Cardiac fibroblast (primary cell): ENCODE measurements at places on chromosomes 1 and 21.

DNA sequence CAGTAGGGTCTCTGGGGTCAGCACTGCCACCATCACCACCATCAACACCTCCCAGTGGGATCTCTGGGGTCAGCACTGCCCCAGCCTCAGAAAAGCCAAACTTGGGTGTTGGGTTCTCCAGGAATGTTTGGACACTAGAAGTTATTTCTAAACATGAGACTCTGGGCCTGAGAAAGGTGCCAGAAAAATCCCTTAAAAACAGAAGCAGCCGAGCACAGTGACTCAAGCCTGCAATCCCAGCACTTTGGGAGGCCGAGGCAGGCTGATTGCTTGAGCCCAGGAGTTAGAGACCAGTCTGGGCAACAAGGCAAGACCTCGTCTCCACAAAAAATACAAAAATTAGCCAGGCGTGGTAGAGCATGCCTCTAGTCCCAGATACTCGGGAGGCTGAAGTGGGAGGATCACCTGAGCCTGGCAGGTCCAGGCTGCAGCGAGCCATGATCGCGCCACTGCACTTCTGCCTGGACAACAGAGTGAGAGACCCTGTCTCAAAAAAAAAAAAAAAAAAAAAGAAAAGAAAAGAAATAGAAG, 470 bp downstream of the PTAFR start:
- no peak for DNase-seq

GRCh38 chr1:198619375-198620140, 19.3 kb upstream of the PTPRC start:
- no peak for DNase-seq

GRCh38 chr1:157124855-157125254, 13.3 kb downstream of the ETV3 start:
- DNase-seq: no peak

GRCh38 chr1:2874607-2875480, 73.4 kb upstream of the TTC34 start:
- no peak for DNase-seq

DNA sequence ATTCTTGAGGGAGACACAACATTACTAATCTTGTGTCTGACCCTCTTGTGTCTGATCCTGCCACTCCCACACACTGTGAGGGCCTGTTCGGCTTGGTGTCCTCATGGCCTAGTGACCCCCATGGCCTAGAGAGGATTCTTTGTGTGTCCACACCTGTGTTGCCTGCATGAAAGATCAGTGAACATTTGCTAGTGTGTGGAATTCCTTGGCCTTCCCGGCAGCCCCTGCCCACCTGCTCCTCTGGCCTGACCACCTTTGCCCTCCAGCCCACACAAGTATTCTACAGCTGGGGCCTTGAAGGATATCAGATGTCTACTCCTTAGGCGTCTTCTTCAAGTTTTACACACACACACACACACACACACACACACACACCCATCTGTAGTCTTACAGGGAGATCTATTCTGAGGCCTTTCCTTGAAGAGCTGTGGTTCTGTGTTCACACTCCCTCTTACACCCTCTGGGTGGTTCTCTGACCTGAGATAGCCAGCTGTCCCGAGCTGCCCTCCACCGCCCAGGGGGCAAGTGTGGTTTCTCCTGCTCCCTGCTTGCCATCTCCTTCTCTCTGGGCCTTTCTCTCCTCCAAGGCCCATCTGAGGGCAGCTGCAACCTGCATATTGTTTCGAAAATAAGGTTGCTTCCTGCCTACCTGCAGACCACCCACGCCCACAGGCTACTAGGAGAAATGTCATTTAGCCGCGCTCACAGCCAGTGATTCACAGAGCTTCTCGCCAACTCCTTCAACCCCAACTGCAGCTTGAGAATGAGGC, 45.4 kb downstream of the CD247 start:
- DNase-seq: no peak

DNA sequence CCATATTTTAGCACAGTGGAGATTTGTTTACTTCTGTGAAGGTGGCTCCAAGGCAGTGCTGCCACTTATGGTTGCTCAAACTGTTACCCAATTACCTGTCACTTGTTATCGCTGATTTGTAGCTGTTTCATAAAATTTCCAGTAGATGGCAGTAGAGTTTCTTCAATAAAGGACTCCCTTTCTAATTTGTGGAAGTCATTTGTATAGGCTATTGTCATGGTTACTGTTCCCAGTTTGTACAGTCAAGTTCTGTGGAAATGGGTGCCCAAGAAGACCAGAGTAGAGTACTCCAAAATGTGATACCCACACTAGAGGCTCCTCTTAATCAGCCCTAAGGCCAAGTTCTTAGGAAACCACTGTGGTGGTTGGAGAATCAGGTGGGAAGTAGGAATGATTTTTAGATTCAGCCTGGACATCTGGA, 186.1 kb downstream of the CLEC20A start:
- peak; percentile 89 for DNase-seq

GRCh38 chr1:25031601-25031965, 101.5 kb upstream of the RUNX3 start:
- no peak for DNase-seq

DNA sequence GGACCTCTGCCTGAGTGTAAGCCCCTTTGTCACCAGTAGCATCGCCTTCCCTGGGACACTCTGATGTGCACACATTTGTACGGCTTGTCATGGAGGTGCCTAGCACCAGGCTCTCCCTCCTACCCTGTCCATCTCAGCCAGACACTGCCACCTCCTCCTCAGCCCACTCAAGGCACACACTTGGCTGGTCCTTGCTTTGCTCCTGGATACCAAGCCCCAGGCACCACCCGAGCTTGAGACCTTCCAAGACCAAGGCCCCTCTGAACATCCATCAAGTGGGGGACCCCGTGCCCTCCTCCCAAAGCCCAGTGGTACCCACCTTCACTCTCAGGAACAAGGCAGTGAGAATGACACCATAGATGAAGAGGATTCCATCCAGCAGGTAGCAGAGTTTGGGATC, 78.0 kb downstream of the CD247 start:
- no peak for DNase-seq

GRCh38 chr1:53341961-53342707, 14.3 kb upstream of the LRP8 start:
- DNase-seq: no peak

GRCh38 chr1:194194724-194195123, 1008.3 kb upstream of the B3GALT2 start:
- DNase-seq: no peak

GRCh38 chr1:145953861-145954260, 4.0 kb downstream of the LIX1L start:
- DNase-seq: no peak

DNA sequence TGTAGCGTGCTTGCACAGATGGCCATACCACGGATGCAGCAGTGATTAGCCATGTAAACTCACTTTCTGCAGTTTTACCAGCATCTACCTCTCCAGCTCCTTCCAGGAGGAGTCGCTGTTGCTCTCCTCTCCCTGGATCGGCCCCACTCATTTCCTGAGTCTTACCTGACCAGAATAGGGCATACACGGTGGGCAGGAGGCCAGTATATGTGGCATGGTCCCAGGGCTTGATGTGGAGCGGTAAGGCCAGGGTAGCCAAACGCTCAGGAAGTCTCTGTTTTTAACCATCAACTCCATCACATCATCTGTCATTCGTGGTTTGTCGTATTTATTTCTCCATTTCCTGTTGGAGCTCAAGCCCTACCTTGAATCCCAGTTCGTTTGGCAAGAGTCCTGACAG, 163.4 kb upstream of the USP24 start:
- DNase-seq: peak; percentile 62

- DNase-seq: peak; percentile 12
Measured at GRCh38 chr1:78250201-78250600, 204.4 kb downstream of the GIPC2 start.

DNA sequence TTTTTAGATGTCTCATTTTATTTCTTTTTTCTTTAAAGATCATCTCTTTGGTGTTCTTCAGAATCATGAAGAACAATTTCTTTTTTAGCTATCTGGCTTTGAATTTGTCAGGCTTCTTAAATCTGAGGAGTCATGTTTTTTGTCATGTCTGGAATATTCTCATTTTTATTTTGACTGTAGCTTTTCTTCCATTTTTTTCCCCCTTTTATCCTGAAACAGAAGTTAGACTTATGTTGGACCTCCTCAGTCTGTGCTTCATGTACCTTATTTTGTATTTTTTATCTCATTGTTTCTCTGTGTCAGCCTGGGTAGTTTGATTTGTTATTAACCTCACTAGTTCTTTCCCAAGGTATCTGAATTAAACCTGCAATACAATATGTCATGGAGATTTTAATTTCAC, 319.2 kb upstream of the ADGRL4 start:
- DNase-seq: peak; percentile 17

DNA sequence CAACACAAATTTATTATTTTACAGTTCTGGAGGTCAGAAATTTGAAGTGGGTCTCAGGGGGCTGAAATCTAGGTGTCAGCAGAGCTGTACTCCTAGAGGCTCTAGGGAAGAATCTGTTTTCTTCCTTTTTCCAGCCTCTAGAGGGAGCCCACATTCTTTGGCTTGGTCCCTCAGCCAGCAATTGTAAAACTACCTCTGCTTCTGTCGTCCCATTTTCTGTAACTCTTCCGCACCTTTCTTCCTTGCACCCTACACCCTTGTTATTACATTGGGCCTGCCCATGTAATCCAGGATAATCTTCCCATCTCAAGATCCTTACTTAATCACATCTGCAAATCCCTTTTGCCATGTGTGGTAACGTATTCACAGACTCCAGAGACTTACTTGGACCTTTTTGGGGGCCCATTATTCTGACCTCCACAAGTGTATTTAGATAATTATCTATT, 24.8 kb upstream of the THEM4 start:
- peak; percentile 76 for DNase-seq

GRCh38 chr1:21937034-21937371, at the start of gene HSPG2:
TSS of gene HSPG2 (minus strand) at chr1:21937310. CDS start at chr1:21937217, 93 bp downstream.
- no peak for DNase-seq

- peak; percentile 48 for DNase-seq
Measured at GRCh38 chr1:31617916-31618746, 642 bp downstream of the HCRTR1 start.

DNA sequence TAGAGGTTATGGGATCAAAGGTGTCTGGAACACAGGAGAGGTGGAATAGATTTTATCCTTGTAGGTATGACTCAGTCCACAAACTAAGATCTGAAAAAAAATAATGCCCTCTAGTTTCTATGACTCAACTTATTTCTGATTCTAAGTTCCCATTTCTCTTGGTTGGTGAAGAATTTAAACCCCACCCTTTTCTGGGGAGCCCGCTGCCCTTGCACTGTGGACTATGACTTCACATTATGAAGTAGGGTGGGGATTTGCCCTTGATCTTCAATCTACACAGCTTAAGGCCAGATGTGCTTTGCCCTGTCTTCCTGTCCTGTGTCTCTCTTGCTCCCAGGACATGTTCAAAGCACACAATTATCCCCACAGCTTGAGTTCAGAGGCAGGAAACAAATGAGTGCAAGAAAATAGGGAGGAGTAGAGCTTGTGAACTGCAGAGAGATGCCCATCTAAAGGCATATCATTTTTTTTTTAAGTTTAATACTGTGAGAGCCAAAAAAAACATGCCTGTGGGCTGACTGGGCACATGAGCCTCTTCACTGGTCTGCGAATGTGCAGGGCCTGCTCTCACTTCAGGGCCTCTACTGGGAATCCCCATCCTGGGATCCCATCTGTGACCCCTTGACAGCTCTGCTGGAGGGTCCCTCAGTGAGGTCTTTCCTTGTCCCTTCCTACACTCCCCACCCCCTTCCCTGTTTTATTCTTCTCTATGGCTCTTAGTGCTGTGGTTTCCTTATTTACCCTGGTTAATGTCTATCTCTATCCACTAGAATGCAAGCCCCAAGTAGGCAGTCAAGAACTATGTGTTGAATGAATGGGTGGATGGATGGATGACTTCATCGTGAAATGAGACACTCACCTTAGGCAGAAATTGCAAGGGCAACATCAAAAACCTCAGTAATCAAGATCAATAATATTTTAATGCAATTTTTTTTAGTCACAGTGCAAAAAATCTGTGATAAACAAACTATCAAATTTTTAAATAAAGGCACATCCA, 61.5 kb downstream of the CD58 start:
- peak; percentile 91 for DNase-seq

DNA sequence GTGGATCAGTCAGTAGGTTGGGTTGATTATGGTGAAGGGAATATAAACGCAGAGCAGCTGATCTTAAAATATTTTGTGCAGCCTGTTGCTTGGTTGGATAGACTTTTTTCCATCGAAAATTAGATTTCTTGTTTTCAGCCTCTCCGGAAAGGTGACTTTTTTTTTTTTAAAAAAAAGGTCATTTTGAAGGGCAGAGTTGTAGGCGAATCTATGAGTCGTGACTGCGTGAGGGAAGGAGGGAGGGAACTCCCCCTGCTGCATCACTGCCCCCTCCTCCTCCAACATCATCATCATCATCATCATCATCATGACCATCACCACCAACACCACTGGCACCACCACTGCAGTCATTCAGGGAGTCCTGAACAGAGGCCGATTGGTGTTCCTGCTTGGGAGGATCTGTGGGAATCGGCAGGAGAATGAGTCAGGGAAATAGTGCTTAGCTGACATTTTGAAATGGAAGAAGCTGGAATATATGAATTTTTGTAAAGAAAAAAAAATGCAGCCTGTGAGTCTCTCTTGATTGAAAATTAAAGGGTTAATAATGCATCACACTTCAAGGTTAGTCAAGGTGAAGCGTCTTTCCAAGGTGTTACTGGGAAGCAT, 1.2 kb downstream of the ATP1B1 start:
- peak; percentile 57 for DNase-seq

- no peak for DNase-seq
Measured at GRCh38 chr1:198481661-198482060, 58.8 kb downstream of the ATP6V1G3 start.

DNA sequence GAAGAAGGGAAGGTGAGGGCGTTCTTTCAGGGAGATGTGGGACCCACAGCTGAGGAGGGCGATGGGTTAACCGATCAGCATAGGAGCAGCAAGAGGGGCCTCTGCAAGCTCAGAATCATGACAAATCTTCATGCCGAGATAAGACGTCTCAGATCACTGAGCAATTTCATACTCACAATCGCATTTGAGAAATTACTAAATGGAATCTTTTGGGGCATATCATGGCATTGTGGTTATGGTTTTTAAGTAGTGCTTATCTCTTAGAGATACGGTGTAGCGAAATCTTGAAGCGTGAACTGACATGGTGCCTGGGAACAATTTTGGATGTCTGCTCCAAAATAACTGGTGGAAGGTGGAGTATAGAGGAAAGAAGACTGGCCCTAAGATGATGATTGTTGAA, 6.2 kb downstream of the TNNT2 start:
- no peak for DNase-seq

DNA sequence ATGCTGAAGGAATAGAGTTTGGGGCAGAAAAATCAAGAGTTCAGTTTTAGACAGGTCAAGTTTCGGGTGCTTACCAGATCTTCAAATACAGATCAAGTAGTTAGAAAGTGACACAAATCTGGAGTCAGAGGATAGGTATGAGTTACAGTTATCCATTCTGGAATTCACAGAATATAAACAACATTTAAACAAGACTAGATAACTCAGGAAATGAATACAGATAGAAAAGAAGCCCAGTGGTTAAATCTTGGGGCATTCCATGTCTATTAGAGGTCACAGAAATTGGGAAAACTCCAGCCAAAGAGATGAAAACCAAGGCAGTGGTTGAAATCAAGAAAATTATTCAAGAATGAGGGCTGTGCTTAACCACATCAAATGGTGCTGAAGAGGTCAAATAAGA, 187.0 kb upstream of the HP1BP3 start:
- peak; percentile 17 for DNase-seq

GRCh38 chr1:52674497-52675384, 23.4 kb downstream of the COA7 start:
- peak; percentile 32 for DNase-seq

- DNase-seq: no peak
Measured at GRCh38 chr21:17257784-17258183, 255.1 kb upstream of the CXADR start.
